ENCODE measurements at places on chromosomes 16 and 17. TPM values are rescaled to one million over a fixed set of nuclear protein-coding genes. Genes with fewer than 3 reads are reported as not detected.
A peak's percentile ranks its signal among the peaks of the same experiment; 100 is the strongest.

The DHODH gene
- total RNA-seq = 11.1 TPM

The MYOCD gene
- not detected for total RNA-seq

The RAI1 gene
- 33.0 TPM for total RNA-seq

The RFFL gene
- 37.7 TPM for total RNA-seq

The PRR29 gene
- total RNA-seq = 0.77 TPM

The OR4D1 gene
- total RNA-seq = not detected

The KRT39 gene
- total RNA-seq = not detected

- peak overlapping the region; percentile 95 for H3K4me3 ChIP-seq
- H3K36me3 ChIP-seq = peaks cover 7% of the 10 kb centered on the region
- peaks cover 63% of the 10 kb centered on the region for H3K4me1 ChIP-seq
- peak overlapping the region; percentile 72 for H3K27ac ChIP-seq
Measured at GRCh38 chr17:79010304-79010646, 711 bp upstream of the CANT1 start.

GRCh38 chr17:17699491-17699890 is 18.2 kb downstream of the RAI1 start:
- H3K27me3 ChIP-seq = no peaks in the 10 kb centered on the region
- no peak for DNase-seq
- peaks cover 30% of the 10 kb centered on the region for H3K4me1 ChIP-seq
- H3K36me3 ChIP-seq = no peaks in the 10 kb centered on the region
- H3K4me3 ChIP-seq = no peak overlapping the region

DNA sequence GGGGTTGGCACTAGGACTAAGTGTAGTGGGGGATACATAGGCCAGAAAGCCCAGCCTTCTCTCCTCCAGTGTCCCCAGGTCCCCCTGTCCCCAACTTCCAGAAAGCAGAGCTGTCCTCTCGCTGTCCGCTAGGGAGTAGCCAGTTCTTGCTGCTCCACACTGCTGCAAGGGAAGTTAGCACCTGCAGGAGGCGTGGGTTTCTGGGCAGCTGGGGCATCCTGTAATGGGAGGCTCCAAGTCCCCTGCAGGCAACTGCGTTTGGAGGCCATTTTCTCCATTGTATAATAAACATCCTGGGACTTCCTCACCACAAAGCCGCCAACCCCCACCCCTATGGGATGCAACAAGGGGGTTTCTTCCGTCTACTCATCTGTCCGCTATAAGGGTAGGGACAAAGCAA is 1.7 kb downstream of the RPRML start:
- H3K4me3 ChIP-seq = no peak overlapping the region
- peaks cover 18% of the 10 kb centered on the region for H3K4me1 ChIP-seq
- H3K27ac ChIP-seq = no peak overlapping the region
- H3K36me3 ChIP-seq = no peaks in the 10 kb centered on the region
- peaks cover 54% of the 10 kb centered on the region for H3K27me3 ChIP-seq

Measured in PC-3 (cell line).